NCI-H1105 (cell line): ENCODE measurements at places on chromosomes 3 and 15.

GRCh38 chr15:49380912-49381311, 42.1 kb upstream of the FGF7 start:
- DNase-seq = no peak

GRCh38 chr3:177345973-177346503, 148.8 kb upstream of the TBL1XR1 start:
- no peak for DNase-seq

DNA sequence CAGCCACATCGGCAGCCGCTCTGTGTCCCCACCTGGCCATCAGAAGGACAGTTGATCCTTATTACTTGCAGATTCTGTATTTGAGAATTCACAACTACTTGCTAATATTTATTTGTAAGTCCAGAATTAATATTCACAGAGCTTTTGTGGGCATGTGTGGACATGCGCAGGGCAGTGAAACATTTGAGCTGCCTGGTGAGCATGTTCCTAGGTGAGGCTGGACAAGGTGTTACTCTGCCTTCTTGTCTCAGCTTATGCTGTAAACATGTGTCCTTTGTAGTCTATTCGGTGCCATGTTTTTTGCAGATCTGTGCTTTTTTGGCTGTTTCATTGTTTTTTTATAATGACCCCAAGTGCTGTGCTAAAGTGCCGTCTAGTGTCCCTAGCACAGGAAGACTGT, 15.6 kb downstream of the FAH start:
- DNase-seq = no peak

GRCh38 chr15:35078221-35078915, 6.7 kb downstream of the NANOGP8 start:
- peak; percentile 10 for DNase-seq

DNA sequence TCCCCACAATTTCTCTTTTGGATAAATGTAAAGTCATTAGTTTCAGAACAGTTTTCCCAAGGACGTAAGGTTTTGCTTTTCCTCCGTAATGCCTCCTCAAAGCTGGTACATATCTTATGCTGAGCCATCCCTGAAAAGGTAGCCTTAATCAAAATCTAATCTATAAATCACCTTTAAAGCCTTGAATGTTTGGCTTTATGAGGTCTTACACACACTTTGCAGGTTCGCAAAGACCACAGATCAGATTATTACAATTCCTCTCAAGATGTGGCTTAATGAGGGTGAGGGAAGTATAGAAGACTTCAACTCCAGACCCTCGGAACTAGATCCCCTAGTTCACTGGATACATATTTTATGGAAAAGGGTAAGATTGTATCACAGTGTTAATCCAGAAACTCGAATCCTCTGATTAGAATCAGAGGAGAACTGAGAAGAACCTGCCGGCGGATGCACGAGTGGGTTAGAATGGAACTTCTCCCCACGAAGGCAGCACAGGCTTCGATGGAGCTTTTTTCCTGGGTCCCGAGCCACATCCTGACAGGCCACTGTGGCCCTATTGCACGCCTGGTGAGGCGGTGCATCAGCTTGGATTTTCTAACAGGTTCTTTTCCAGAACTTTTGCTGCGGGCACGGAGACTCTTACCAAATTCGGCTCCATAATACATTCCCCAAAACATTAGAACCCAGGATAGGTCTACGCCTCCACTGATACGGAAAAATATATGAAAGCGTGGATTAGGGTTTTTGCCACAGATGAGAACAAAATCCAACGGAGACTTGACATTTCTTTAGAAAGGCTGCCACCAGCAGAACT, 1.2 kb downstream of the CTXND1 start:
- DNase-seq = no peak
